ENCODE measurements at places on chromosomes 12 and 14.
A peak's percentile ranks its signal among the peaks of the same experiment; 100 is the strongest.

DNA sequence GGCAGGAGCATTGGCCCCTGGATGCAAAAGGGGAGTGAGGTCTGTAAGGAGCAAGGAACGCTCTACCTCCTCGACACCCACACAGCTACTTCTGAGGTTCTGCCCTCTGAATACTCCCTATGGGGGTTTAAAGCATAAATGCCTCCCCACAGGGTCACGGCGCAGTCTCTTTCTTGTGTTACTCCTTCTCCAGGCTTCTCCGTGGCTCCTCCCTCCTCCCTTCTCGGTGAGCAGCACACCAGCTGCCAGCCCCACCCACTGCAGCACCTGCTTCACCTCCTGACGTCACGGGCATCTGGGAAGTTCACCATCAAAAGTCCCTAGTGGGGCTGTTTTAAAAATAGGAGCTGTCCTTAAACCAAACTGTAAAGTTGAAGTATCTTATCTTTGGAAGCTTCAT is 67.3 kb downstream of the SPTB start:
- peak; percentile 8 for DNase-seq

- DNase-seq: no peak
Observed at GRCh38 chr12:42641221-42641885, 51.8 kb upstream of the PRICKLE1 start.

DNA sequence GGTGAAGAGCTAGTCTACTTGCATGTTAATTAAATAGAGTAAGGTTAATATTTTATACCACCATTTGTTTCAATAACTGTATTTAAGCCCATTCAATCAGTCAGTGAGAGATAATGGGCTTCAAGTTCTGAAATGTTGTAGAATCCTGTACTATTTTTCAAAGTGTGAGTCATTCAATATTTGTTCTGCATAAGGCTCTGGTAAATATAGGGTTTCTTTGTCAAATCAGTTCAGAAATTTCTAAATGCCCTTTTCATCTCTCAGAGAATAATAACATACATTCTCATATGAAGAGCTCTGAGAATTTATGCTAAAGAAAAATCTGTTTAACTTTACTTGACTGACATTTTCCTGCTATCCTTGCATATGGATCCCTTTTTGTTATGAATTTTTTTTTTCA is 493.3 kb downstream of the TMTC2 start:
- DNase-seq: no peak

GRCh38 chr12:67579662-67580003 is 68.9 kb upstream of the DYRK2 start:
- DNase-seq: no peak

DNA sequence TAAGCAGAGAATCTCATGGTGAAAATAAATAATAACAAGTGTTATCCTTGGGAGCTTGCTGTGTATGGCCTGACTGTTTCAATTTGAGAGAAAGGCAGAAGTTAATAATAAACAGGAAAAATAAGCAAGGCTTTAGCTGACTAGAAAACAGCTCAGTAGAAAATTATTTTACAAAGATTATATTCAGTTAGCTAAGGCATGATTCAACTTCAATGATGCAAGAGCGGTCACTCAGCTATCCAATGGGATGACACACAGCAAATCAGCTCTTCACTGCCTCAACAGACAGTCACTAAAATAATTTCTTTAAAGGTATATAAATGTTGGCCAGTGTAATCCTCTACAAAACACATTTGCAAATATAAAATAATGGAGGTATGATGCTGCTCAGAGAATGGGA is 18.6 kb downstream of the GSTZ1 start:
- no peak for DNase-seq

GRCh38 chr12:123929946-123930583 is 42.6 kb downstream of the CCDC92 start:
- no peak for DNase-seq

DNA sequence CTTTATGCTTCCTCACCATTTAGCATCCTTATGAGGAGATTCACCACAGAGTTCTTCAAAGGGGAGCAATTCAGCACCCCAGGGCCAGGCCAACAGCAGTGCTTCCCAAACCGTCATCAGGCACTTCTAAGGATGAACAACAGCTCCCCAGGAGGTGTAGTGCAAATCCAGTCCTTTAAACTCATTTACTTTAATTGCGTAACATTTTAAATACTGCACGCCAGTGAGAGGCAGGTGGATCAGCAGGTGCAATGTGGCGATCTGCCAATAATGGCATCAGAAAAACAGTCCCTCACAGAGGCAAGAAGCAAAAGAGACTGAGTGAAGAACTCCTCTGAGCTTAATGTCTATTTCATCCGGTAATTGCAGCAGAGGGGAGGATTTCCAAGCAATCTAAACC is 770.9 kb upstream of the FOXG1 start:
- DNase-seq: no peak
